ENCODE measurements at places on chromosomes 11 and 22.

DNA sequence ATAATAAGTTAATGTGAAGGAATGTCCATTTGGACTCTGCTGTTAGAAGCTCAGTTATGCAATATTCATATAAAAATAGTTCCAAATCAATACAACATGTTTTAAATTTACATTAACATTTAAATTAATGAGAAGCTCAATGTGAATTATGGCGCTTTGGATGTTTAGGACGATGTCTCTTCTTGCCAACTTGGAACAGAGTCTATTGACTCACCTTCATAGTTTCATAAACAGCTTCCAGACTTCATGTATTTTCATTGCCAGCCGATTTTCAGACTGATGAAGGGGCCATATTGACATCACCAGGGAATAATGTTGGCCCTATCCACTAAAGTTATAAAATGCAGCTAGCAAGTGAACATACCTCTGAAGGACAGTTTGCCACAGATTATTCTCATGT is 1136.2 kb downstream of the LRRC4C start:
- DNase-seq = no peak

GRCh38 chr11:128724891-128725611 is 31.2 kb downstream of the FLI1 start:
- no peak for DNase-seq

DNA sequence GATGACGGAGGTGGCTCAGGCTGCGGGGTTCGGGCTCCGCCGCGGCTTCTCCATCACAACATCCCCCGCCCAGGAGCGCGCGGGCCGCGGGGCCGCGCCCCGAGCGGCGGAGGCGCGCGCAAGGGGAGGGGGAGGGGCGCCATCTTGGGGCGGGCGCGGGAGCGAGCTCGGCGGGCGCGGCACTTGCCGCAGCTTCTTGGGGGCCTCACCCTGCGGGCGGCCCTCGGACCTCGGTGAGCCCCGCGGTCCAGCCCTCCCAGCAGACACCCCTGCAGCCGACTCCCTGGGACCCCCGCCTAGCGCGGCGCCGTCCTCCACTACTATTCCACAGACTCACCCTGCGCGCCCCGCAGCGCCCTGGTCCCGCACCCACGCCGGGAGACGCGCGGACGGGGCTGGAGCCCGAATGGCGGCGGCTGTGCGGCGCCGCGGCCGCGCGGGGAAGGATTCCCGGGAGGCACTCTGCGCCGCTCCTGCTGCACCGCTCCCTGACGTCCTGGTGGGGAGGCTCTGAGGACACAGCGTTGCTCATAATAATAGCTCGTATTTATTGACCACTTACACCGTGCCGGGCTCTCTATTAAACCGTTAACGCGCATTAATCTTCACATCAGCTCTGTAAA is at the start of gene APBB1:
Gene APBB1, minus strand, starts transcription at position 86 of the 623 bp plus-strand sequence. CDS start 7,747 bp downstream, outside the sequence.
- peak; percentile 72 for DNase-seq

DNA sequence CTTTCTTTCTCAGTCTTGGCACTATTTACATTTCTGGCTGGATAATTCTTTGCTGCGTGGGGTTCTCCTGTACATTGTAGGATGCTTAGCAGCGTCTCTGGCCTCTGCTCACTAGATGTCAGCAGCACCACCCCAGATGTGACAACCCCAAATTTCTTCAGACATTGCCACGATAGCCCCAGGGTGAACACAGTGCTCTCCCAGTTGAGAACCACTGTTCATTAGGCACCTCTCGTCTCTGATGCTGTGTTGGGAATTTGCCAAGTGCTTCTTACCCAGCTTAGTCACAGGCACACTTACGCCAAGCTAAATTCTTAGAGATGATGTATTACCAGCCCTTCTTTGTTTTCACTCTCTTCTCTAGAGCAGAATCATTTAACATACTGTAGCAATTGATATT is 9.4 kb downstream of the TRIM6 start:
- no peak for DNase-seq

- DNase-seq = no peak
Measured at GRCh38 chr22:29144786-29145160, 60.9 kb upstream of the EMID1 start.

DNA sequence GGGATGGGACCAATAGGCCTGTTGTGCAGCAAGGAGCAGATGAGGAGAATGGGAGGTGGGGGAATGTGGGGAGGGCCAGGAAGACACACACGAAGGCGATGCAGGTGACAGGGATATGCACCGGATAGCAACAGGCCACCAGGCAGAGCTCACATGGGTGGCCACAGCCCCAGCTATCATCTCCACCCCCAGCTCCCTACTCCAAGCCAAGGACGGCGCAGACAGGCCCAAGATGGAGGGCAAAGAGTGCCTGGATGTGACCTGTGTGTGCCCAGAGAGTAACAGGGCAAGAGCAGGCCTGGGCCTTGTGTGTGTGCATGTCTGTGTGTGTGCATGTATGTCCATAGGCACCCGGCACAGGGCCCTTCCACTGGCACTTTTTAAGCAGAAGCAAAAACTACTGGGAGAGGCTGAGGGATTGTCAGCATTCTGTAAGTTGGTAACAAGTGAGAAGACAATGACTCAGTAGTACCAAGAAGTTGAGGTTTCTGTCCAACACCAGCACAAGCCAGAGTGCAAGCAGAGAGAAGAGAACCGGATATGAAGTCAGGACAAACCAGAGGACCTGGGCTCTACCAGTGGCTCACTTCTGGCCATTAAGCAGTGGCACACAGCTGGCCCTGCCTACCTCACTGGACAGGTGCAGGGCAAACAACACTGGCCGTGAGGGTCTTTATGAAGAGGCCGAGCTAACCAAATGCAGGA is 36.4 kb downstream of the NRXN2 start:
- no peak for DNase-seq

DNA sequence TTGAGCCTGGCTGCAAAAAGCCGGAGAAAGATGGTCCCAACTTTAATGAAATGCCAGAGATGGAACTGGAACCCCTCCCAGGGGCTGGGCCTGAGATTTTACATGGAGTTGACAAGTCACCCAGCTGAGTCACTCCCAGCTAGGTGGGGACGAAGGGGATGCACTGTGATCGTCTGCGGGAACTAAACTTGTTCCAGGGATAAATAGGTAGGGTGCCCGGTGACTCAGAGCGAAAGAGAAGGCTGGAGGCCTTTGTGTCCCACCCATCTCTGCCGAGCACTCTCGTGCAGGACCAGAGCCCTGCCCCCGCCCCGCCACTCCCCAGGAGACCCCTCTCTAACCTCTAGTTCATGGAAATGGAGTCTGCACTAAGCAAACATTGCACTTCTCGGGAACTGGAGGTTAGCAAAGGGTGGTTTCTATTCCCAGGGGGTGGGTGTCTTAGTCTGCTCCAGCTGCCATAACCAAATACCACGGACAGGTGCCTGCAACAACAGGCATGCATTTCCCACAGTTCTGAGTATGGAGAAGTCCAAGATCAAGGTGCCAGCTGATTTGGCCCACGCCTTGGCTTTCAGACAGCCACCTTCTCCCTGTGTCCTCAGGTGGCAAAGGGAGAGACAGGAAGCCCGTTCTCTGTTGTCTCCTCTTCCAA is 60.7 kb upstream of the FADD start:
- DNase-seq = no peak

DNA sequence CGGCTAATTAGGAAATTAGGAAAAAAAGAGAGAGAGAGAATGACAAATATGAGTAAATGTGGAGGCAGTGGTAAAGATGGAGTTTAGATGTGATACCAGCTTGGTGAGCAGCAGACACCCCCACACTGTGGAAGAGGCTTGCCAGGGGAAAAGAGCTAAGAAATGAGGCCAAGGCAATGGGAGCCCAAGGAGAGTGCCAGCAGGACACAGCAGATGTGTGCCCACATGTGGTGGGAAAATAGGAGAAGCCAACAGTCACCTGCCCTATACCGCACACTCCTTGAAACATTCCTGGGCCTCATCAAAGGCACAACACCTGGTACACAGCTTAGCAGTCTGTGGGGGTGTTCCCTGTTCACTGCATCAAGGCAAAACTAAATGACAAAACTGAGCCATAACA is 104.9 kb downstream of the FAM76B start:
- no peak for DNase-seq

DNA sequence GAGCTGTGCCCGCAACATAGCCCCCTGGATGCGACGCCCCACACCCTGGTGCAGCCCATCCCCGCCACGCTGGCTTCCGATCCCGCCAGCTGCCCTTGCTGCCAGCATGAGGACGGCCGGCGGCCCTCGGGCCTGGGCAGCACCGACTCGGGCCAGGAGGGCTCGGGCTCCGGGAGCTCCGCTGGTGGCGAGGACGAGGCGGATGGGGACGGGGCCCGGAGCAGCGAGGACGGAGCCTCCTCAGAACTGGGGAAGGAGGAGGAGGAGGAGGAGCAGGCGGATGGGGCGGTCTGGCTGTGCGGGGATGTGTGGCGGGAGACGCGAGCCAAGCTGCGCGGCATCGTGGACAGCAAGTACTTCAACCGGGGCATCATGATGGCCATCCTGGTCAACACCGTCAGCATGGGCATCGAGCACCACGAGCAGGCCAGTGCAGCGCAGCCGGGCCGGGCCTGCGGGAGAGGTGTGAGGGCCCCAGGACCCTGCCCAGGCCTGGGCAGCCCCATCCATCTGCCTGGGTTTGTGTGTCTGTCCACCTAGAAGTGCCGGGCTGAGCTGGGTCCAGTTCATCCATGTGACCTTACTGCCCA is 79.0 kb downstream of the CACNA1I start:
- no peak for DNase-seq

DNA sequence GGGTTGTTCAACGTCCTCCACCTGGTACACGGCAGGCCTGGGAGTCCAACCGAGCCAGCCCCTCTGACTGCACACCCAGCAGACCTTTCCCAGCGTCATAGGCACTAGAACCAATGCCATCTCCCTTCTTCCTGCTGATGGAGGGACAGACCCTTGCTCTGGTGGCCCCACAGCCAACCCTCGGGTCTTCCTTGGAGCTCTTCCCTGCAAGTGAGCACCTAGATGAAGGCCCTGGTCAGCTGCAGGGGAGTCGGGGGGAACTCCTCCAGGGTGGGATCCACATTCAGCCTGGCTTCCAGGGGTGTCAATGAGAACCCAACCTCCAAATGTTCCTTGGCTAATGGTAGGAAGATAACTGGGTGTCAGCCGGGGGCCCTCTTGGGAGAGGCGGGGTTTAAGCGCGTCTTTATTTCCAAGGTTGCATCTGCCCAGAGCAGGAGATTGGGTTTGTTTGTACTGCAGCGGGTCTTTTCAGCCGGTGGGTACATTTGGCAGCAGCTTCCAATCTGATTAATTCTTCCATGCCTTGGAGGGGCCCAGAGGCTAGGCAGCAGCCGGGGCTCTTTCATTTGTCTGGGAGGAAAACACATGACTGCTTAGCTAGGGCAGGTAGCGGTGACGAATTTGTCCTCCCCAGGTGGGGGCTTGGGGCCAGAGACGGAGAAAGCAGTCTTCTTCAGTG is 56.0 kb upstream of the SHISAL1 start:
- no peak for DNase-seq

- DNase-seq = no peak
Measured at GRCh38 chr22:49536571-49537131, 291.0 kb downstream of the BRD1 start.

DNA sequence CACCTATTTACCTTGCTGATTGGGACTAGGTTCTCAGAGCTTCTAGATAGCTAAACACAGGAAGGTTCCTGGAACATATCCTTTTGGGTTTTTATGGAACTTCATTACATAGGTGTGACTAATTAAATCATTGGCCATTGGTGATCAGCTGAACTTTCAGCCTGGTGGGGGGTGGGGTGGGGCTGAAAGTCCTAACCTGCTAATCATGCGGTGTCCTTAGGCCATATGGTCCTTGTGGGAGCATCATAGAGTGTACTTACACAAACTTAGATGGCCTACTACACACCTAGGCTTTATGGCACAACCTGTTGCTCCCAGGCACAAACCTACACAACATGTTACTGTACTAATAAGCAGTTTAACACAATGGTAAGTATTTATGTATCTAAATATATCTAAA is 8.6 kb upstream of the SELENOH start:
- DNase-seq = no peak

GRCh38 chr11:123505546-123506299 is 75.7 kb downstream of the GRAMD1B start:
- DNase-seq = no peak

- no peak for DNase-seq
Measured at GRCh38 chr11:34905666-34906065, 10.5 kb downstream of the APIP start.

DNA sequence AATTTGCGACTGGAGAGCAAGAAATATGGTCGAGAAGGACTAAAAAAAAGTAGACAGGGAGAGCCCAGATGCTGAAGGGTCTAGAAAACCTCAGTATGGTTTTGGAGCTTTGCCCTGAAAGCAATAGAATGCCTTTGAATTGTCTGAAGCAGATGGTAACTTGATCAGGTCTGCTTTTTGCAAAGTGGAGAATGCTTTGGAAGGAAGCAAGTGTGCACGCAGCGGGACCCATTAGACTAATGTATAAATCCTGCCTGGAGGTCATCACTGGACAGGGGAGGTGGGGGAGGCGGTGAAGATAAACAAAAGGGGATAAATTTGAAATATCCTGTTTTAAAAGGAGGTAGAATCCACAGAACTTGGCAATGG is 757 bp upstream of the HINFP start:
- no peak for DNase-seq

DNA sequence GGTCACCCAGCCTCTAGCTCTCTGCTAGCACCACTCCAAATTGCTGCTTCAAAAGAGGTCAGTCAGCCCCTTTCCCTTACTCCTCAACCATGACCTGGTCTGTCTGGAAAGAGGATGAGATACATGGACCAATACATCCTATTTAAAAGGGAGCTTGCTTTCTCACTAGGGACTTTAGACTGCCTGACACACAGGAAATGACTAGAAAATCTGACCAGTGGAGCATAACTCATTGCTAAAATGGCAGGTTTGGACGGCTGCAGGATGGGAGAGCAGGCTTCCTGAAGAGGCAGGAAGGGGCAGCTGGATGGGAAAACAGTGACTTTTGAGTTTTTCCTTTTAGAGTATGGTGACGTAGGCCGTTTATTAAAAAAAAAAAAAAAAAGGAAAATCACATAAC is 25.3 kb downstream of the STIM1 start:
- no peak for DNase-seq

DNA sequence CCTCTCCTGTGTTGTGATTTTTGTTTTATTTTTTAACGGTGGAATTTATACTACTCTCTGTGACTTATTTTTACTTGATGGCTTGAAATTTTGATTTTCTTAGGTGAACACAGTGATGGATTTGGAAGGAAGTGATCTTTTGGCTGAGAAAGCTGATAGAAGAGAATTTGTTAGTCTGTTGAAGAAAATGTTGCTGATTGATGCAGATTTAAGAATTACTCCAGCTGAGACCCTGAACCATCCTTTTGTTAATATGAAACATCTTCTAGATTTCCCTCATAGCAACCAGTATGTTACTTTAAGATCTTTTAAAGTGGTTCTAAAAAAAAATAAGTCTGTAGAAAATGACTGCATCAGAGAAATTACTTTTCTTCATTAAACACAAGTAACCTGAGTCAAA is 82.1 kb downstream of the HIPK3 start:
- DNase-seq = no peak

- DNase-seq = no peak
Measured at GRCh38 chr11:63805844-63806415, 7.3 kb upstream of the SPINDOC start.
